ENCODE measurements at places on chromosomes 13 and 19. TPM values are rescaled to one million over a fixed set of nuclear protein-coding genes. Genes with fewer than 3 reads are reported as not detected.

DNA sequence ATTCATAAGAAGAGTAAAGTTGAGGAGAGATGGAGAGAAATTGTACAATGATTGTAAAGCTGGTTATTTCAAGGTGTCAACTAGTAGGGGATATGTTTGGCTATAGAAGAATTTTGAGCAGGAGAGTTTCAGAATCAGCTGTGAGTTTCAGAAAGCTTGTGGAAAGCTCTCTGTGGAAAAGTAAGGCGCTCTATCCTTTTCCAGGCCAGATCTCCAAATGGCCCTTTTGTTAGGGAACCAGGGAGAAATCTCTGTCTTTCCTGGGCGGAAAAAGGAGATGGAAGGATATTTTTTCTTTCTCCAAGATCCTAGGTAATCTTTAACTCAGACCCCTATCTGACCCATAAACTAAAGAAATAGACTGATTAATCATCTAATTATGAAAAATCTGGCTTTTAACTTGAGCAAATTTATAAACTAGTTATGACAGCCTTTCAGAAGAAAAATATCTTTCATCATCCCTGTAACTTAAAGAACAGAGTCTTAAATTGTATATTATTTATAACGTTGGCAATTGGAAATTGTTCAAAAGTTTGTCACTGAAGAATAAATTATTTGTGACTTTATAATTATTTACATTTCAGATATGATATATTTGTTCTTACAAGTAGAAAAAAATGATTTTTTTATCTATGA, 34.5 kb downstream of the SPRY2 start:
- DNase-seq: no peak
- peaks cover 13% of the 10 kb centered on the region for H3K4me1 ChIP-seq

DNA sequence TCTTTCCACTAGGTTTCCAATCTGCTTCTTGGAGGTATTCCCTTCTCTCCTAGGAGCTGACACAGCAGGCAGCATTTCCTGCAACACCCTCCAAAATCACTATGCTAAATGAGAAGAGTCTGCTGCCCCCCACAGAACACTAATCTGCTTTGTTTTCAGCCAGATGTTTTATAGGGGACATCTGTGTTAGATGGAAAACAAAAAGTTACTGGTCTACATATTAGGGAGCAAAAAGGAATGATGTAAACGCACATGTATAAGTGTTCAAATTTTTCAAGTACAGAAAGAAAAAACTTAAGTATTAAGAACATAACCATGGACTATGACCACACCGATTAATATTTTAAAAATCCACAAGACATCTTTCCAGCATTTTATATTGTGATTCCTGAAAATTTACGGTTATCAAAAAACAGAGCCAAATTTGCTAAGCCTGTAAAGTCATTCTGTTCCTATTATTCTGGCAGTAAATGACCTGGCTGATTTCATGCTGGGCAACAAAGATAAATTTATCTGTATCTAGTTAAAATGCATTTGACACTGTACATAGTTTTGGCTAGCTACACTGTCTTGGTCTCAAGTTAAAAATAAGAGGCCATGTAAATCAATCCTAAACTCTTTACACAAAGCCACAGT, 63.3 kb downstream of the DCLK1 start:
- DNase-seq: no peak
- H3K27ac ChIP-seq: no peak overlapping the region
- H3K36me3 ChIP-seq: no peaks in the 10 kb centered on the region

The FFAR1 gene
- total RNA-seq: not detected

The TSSK6 gene
- total RNA-seq: 50.5 TPM

All from adrenal gland (tissue), 19 donors.